Neural progenitor cell (in vitro differentiated cells): ENCODE measurements at places on chromosomes 4 and X. TPM values are rescaled to one million over a fixed set of nuclear protein-coding genes. Genes with fewer than 3 reads are reported as not detected.

GRCh38 chr4:153154007-153154975 lies 50.0 kb upstream of the TRIM2 start:
- DNase-seq: no peak

DNA sequence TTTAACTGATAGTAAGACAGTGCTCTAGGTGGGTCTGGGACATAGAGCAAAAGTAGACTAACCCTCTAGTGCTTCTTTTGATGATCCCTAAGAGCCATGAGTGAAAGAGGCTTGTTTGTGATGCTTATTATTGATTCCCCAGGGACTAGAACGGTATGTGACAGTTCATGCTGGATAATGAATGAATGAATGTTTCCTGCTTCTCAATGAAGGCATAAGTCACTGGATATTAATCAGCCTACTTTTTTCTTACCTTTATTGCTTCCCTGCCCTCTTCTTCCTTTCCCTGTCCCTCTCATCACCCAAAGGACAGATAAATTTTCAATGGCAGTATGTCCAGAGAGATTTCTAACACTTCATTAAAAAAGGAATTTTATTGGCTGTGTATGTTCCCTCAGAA lies 486.2 kb downstream of the RPA4 start:
- DNase-seq: no peak

- DNase-seq: peak; percentile 57
Measured at GRCh38 chr4:91935217-91935616, 368.5 kb upstream of the GRID2 start.

GRCh38 chr4:89720981-89721380 lies 116.0 kb downstream of the SNCA start:
- no peak for DNase-seq

- DNase-seq: no peak
Measured at GRCh38 chr4:111754003-111754402, 391.3 kb upstream of the FAM241A start.

DNA sequence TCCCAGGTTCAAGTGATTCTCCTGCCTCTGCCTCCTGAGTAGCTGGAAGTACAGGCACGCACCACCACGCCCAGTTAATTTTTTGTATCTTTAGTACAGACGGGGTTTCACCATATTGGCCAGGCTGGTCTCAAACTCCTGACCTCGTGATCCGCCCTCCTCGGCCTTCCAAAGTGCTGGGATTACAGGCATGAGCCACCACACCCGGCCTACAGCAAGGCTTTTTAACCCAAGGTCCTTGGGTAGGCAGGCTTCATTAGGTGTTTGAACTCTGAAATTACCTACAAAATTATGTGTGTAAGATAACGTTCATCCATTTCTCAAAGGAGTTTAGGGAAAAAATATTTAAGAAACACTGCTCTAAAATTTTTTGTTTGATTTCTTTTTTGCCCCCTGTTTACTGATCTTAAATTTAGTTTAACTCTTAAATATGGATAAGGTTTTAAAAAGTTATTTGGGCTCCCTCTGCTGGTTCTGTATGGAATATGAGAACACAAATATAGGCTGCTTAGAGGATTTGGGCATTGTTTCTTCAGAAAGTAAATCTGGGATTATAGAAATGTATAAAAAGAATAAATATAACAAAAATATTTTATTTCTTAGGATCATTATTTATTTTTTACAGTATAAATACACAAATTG lies 92.8 kb downstream of the CBR4 start:
- DNase-seq: peak; percentile 35

GRCh38 chr4:124135409-124135813 lies 577.1 kb downstream of the ANKRD50 start:
- no peak for DNase-seq

GRCh38 chrX:7264399-7264798 lies 116.4 kb upstream of the PUDP start:
- DNase-seq: no peak

DNA sequence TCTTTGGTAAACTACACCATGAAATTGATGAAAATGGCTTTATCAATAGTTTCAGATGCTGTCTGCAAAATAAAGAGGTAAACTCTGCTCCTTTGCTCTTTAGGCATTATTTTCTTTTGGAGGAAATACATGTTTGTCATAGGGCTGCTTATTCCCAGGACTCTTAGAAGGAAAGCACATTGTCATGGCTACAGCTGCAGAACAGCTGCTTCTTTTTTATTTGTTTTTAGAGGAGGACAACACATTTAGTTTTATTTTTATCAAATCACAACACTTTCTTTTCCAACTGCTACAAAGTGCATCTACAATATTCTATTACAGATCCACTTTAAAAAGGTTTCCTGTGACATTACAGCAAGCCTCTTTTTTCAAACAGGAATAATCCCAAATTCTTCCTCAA lies 12.7 kb upstream of the HPF1 start:
- no peak for DNase-seq

The MAGEB17 gene
- total RNA-seq: 0.09 TPM in 1 of 2 replicates, not detected in the other

The VEGFC gene
- 1.3 and 1.6 TPM in 2 replicates for total RNA-seq

The HMX1 gene
- 0.19 TPM in 1 of 2 replicates, not detected in the other for total RNA-seq
